ENCODE measurements at places on chromosomes 3 and 15.

GRCh38 chr15:26157081-26157480, 294.0 kb upstream of the ATP10A start:
- no peak for DNase-seq

GRCh38 chr3:8765528-8765927, 3.9 kb downstream of the OXTR start:
- DNase-seq, result no peak

DNA sequence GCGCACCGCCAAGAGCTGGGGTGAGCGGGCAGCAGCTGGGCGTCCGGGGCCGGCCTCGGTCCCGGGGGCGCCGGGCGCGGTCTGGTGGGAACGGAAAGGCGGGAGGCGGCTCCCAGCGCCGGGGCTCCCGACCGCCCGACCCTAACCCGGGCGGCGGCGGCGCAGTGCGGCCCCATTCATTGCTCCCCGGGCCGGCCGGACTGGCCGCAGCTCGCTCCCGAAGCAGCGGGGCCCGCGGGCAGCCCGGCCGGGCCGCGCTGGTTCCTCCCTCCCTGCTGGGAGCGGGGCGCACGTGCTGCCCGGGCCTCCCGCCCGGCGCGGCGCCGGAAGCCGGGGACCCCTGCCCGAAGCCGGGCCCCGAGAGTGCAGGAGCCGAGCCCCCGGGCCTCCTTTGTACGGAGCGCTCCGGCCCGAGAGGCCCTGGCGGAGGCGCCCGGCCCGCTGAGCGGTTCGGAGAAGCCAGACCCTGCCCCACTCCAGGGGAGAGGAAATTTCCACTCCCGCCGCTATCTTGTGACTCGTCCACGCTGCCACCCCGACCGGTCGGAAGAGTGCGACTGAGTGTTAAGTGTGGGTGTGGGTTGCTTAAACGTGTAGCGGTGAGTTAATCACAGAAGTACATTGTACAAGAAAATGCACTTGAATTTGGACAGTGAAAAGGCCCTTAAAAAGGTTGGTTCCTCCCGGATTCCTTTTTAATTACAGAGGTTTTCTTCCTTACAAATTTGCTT, 613 bp downstream of the ATP1B3 start:
- DNase-seq, result peak; percentile 28

GRCh38 chr15:50880651-50881114, 27.8 kb upstream of the AP4E1 start:
- DNase-seq, result peak; percentile 82

DNA sequence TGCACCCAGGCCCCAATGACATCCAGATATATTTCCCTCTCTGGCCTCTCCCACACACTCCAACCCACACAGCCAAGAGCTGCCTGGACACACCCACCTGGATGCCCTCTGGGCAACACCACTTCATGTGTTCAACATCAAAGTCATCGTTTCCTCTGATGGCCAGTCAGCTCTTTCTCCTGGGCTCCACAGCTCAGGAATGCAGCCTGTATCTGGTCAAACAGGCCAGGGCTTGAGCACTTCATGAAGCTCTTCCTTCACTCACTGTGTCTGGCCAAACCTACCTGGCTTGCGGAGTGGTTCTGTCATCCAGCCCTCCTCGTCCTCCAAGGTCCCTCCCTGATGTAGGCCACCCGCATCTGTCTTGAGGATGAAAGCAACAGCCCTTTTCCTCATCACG, 35.8 kb upstream of the SLC6A11 start:
- DNase-seq, result no peak

DNA sequence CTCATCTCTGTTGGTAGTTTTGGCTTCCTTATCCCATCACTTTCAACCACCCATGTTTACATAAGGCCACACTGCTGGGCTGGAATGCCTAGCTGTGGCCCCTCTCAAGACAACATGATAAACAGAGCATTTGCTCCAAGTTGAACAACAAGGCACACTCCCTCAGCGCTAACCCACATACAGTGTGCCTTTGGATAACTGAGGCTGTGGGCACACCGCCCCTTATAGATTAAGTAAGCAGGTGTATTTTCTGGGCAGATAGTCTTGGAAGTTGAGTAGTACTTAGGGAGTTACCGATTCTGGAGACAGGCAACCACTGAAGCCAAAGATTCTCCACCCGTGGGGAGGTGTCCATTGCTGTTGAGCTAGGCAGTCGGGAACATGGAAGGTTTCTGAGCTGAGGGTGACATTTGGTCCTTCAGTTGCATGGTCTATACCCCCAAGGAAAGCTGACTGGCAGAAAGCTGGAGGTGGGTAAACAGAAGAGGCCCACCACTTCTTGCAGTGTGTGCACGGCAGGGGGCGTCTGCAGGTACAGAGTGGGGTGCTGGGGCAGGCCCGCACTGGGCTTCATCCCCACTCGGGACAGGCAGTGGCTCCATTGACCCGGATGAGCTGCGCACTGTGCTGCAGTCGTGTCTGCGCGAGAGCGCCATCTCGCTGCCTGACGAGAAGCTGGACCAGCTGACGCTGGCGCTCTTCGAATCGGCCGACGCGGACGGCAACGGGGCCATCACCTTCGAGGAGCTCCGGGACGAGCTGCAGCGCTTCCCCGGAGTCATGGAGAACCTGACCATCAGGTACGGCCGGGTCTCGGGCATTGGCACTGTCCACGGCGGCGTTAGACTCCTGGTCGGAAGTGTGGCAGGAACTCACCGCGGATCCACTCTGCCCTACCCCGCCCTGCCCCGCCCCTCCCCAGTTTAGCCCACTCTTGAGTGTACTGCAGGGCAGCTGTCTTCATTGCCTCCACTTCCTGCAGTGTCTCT, 16.8 kb downstream of the NOX5 start:
- peak; percentile 29 for DNase-seq

DNA sequence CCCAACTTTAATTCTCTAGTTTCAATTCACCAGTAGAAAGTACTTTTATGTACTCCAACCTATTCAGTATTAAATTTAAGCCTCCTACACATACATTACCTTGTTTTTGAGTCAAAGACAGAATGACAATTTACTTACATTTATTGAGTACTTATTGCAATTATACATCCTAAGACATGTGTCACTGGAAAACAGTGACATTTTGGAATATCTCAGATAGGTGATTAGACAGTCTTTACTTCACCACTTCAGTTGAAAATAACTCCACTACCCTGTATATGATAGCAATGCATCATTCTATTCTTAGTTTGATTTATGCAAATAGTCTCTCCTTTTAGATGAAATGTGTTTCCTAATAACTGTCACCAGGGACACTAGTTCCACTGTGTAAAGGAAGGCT, 461.5 kb downstream of the TUSC7 start:
- DNase-seq, result no peak

DNA sequence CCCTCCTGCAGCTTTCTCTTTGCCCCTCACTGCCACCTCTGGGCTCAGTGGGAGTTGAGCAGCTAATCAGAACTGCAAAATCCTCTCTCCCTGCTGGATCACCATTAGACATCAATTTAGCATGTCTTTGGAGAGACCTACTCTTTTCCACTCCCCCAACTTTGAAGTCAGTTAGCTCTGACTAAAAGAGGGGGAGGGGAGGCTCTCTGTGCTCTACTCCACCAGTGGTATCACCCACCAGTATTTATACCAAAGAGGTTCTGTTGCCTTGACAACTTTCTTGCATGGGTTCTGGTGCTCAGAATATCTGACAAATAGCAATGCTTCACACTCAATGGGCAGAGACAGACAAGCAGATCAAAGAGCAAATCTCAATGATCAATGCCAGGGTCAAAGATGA, 146.2 kb upstream of the ROPN1 start:
- no peak for DNase-seq

DNA sequence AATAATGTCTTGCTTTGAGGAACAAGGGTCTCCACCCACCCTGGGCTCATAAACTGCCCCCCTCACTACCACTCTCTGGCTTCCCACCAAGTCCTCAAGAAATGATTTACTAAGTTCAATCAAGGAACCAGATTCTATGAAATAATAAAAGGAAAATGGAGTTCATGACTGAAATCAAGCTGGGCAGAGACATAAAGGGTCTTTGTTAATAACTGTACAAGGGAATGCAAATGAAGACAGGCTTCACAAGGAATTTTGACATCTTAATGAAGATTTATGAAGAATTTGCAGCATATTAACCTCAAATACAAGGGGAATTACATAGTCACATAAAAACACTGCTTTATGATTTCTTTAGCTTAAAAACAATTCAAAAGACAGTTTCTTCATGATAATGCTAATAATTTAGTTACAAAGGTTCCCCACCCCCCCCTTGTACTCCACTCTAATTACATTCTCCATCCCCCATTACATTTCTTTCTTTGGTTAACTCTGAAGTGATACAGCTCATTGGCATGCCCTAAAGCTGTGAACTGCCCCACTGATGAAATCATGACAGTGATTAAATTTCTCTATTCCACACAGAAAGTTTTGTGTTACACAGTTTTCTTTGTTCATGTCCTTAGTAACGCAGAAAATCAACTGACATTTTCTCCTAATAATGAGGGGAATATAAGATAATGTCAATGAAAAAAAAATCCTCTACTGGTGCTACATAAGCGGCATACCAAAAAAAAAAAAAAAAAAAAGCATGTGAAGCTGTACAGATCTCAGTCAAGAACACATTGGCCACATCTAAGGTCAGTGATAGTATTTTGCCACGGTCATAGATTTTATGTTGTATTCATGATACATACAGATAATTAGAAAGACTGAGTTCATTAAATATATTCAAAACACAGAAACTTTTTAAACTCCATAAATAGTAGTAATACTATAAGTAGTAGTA, 54.4 kb downstream of the WWTR1 start:
- peak; percentile 83 for DNase-seq

GRCh38 chr3:112000367-112000771, 1.6 kb downstream of the TAGLN3 start:
- no peak for DNase-seq

GRCh38 chr3:108008106-108008505, 82.7 kb downstream of the CD47 start:
- DNase-seq, result no peak
